ENCODE measurements at places on chromosomes 3 and 15.

DNA sequence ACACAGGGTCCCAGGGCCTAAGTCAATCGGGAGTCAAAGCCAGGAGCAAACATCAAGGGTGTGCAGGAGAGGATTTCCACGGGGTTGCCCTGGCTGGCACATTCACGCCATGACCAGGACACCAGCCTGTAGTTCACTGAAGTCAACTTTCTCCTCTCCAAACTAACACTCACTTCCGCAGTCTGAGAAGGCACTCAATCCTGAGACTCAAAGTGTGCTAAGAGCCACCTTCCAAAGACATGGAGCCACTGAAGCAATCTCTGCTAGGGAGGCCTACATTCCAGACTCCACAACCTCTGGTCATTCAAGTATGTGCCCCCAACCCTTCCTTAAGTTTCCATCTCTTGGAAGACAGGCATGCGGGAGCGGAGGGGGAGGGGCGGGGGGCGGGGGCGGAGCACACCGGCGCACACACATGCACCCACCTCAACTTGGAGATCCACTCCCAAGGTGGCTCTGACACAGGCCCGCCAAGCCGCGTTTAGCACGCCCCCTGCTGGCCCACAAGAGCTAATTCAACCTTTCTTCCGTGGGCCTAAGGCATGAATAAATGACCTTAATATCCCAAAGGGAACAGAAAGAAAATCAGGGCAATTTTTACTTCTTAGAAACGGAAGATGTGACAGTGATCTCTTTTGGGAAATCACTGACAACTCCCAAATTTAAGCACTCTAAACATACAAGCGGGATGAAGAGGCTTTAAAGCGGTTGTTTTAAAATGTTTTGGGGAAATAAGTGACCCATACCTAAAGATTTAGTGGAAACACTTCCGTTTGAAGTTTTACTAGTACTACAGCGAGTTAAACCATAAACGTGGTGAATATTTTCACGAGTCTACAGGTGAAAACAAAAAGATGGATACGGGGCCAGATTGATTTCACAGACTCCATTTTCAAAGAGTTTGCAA lies 162.5 kb upstream of the CHRNA7 start:
- DNase-seq: peak; percentile 16

DNA sequence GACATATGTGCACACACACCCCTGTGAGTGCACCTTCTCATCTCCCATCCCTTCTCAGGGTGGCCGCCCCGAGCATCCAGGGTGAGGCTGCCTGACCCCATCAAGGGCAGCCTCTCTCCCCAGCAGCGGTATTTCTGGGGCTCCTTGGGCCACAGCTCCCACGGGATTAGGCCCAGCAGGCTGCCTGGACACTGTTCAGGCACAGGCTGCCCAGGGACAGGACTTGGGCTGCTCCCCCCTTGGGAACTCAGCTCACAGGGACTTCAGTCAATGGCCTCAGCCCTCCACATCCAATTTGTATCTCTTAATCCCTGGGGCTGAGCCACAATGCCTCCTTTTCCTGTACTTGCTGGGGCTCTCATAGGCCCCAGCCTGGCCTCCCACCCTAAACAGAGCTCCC lies 35.0 kb downstream of the RHCG start:
- no peak for DNase-seq

GRCh38 chr3:139118835-139119234 lies 74.1 kb upstream of the PRR23C start:
- no peak for DNase-seq

- no peak for DNase-seq
Measured at GRCh38 chr3:120481081-120481480, 30.3 kb upstream of the FSTL1 start.
